ENCODE measurements at places on chromosomes 3 and 15.

- no peak for DNase-seq
Measured at GRCh38 chr3:197237897-197238296, 60.5 kb downstream of the DLG1 start.

- DNase-seq: no peak
Measured at GRCh38 chr3:114155370-114155821, 23.5 kb downstream of the DRD3 start.

DNA sequence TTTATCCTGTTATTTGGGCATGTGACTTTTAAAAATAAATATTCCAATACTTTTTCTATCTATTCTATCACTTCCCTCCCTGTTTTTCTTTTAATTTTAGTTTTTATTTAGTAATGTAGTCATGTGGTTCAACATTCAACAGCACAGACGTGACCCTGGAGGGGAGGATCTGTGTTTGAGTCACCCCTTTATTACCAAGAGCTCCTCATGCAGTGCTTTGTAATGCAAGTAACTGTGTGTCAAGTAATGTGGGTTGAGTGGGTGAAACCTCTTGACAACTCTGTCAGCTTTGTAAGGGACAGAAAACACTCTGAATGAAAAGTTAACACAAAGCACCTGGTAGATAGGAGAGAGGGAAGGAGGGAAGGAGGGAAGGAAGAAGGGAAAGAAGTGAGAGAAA, 89.7 kb upstream of the FGF12 start:
- DNase-seq: no peak

- DNase-seq: no peak
Measured at GRCh38 chr3:53841296-53841695, 4.9 kb downstream of the CHDH start.

- DNase-seq: no peak
Measured at GRCh38 chr3:26104851-26105251, 315.0 kb downstream of the OXSM start.

GRCh38 chr3:120302361-120302760, 17.3 kb upstream of the GPR156 start:
- DNase-seq: no peak

GRCh38 chr15:77739591-77740378, 107.1 kb upstream of the LINGO1 start:
- DNase-seq: no peak

DNA sequence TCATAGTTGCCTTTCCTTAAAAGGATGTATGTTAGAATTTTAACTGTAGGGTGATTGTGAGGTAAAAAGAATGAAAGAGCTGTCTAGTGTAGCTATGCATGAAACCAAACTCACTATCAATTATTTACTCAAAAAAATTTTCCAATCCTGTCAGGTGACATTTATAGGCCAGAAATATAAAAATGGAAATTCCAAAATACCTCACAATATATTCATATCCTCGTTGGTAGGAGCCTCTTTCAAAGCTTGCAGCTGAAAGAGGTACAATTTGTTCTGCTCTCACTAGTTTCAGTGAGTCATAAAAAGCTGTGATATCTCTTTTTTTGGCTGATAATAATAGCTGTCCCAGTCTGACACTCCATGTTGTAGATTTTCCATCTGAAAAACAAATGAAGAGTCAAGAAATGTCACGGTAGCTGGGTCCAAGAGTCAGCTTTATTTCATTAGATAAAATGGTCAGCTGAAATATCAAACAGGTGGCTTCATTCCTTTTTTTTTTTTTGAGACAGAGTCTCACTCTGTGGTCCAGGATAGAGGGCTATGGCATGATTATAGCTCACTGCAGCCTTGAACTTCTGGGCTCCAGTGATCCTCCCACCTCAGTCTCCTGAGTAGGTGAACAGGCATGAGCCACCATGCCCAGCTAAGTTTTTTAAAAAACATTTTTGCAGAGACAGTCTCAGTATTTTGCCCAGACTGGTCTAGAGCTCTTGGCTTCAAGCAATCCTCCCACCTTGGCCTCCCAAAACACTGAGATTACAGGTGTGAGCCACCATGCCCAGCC, 50.8 kb upstream of the XRN1 start:
- no peak for DNase-seq

- no peak for DNase-seq
Measured at GRCh38 chr3:130088061-130088460, 6.4 kb downstream of the ALG1L2 start.

DNA sequence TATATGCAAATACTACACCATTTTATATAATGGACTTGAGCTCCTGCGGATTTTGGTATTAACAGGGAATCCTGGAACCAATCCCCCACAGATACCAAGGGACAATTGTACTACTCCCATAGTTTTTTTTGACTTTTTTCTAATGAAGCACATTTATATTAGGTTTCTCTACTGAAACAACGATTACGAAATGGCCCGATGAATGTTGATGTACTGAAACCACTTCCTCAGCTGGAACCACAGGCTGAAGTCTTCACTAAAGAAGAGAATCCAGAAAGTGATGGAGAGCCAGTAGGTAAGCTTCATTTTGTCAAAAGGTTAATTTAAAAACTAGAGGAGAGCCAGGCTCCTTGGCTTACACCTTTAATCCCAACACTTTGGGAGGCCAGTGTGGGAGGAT, 121.5 kb upstream of the LRRFIP2 start:
- DNase-seq: no peak

DNA sequence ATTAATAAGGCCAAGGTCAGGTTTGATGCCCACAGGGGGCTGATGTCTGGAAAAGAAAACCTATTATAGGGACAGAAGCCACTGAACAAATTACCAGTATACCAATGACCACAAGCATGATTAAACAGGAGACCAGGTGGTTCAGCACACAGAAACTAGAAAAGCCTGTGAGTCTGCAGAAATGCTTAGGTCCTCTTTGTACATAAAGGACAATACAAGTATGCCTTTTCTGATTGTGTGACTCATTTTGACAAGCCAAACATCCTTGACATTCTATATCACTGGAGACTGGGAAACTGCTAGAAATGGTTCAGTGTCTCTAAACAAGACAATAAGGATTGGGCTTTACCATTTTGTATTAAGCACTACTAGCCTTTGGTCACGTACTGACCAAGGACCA, 113.2 kb upstream of the MYO5C start:
- DNase-seq: no peak

DNA sequence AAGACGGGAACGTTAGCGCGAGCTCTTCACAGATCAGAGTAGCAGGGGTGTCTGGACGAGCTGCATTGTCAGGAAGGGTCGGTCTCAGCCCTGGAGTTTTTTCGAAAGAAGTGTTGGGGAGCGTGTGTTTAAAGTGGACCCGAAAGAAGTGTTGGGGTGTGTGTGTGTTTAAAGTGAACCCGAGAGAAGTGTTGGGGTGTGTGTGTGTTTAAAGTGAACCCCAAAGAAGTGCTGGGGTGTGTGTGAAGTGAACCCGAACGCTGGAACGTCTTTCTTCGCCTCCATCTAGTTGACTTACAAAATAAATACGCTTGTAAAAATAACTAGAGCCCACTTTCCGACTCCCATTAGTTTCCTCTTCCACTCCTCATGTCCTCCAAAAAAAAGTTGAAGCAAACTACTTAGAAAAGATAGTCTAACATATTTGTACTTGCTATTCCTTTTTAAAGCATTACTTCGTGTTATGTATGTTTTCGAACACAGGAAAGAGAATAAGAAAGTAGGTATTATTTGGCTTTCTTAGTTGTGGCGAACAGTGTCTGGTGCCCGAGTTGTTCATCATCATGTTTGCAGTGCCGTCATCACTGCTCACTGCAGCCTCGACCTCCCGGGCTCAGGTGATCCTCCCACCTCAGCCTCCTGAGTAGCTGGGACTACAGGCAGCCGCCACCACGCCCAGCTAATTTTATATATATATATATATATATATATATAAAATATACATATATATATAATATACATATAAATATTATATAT, 1.0 kb downstream of the LRCH3 start:
- DNase-seq: no peak

GRCh38 chr3:58342676-58343075, 10.0 kb downstream of the PXK start:
- peak; percentile 72 for DNase-seq

DNA sequence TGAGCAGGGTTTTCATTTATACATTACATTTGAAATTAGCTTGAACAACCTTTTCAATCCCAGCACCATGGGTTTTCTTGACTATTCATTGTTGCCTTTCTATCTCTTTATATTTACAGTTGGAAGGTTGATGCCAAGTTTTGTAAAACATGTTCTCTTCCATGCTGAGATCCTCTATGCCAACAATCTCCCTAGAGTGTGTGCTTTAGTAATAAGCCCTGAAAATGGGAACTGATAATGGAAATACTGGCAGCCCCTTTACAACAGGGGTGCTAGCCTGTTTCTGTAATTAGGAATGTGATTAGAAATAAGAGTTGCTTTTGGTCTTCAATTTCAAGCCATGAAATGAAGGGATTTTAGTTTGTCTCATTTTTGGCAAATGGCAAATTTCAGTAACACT, 239.9 kb upstream of the NAALADL2 start:
- DNase-seq: no peak

- DNase-seq: no peak
Measured at GRCh38 chr15:62845241-62846126, 197.1 kb upstream of the TPM1 start.

DNA sequence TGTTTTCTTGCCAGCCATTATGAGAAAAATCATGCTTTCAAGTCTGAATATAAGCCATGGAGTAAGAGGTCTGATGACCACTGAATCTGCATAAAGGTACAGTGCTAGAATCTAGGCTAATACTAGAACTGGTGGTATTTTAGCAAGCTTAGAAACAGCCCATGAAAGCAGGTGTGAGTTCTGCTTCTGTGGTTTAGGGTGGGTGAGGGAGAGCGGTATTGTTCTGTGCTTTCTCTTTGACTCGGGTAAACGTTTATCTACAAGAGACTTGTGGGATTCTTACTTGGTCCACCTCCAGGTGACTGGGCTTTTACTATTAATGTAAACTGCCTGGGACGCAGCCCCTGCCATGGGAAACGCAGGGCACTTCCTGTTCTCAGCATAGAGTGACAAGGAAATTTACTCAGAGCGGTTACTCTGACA, 55.2 kb downstream of the PGPEP1L start:
- no peak for DNase-seq

GRCh38 chr3:59316688-59317275, 267.0 kb upstream of the CFAP20DC start:
- DNase-seq: no peak

DNA sequence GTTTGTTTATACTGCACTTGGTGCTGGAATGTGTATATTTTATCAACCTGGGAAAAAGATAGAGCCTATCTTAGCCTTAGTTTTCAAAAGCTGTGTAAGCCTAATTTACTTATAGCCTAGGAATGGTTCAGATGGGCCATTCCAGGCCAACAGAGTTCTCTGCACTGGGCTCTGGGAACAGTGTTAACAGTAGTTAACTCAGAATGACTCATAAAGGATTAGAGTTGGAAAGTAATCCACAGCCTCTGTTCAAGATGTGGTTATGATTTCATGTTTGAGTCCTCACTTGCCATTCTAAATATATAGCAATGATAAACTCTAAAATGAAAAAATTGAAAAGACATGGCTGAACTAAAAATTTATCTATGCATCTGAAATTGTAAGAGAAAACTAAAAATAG, 22.6 kb upstream of the PEX5L start:
- DNase-seq: no peak

DNA sequence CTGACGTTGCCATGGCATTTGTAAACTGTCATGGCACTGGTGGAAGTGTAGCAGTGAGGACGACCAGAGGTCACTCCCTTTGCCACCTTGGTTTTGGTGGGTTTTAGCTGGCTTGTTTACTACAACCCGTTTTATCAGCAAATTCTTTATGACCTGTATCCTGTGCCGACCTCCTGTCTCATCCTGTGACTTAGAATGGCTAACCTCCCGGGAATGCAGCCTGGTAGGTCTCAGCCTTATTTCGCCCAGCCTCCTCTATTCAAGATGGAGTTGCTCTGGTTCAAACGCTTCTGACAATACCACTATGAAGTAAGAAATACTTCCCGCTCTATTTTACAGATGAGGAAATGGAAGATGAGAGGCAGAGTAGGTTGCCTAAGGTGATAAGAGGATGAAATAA, 16.6 kb downstream of the PAQR9 start:
- no peak for DNase-seq

GRCh38 chr3:99903869-99904268, 86.2 kb downstream of the CMSS1 start:
- DNase-seq: no peak

DNA sequence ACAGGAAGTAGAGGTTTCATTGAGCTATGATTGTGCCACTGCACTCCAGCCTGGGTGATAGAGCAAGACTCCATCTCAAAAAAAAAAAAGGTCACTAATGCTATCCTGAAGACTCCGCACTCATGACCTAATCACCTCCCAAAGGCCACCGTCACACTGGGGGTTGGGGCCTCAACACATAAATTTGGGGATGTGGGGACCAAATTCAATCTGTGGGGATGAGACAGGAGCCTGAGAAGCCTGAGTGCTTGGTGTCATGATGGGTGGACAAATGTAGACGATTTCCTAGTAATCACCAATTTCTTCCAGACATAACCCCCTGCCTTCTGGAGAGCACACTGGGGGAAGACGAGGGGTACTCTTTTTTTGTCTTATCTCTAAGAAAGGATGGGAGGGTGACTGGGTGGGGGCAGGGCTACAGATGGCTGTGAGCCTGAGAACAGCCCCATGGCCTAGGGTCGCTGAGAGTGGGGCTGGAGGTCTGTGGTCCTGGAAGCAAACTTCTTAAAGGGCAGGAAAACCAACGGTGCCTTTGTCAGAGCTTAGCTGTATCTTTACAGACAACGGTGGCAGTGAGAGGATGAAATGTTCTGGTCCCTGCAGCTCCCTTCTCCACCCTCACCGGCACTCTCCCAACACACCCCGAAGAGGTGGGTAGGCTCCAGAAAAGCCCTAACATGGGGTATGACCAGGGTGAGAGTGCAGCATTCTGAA, 16.6 kb upstream of the KLF13 start:
- DNase-seq: no peak

DNA sequence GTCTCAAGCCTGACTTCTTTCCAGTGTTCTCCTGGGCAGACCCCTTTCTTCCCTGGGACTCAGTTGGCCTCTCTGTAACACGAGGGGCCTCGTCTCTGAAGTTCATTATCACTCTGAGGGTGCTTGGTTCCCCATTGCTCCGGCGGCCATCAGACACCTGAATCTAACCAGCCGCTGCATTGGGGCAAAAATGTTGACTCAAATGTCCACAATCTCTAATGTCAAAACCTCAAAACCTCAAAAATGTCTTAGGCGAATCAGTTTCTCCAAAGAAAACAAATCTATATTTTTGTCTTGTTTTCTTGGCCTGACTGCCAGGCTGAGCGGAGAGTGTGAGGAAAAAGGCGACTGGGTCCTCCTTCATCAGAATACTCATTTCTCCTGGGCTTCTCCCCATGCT, 220.7 kb downstream of the VPS13C start:
- no peak for DNase-seq
